Stimulated activated CD8-positive, alpha-beta memory T cell treated with anti-CD3 and anti-CD28 coated beads, Interleukin-2, amount 100 ng/mL, for 1 hour (primary cell): ENCODE measurements at places on chromosomes 13 and 19.

DNA sequence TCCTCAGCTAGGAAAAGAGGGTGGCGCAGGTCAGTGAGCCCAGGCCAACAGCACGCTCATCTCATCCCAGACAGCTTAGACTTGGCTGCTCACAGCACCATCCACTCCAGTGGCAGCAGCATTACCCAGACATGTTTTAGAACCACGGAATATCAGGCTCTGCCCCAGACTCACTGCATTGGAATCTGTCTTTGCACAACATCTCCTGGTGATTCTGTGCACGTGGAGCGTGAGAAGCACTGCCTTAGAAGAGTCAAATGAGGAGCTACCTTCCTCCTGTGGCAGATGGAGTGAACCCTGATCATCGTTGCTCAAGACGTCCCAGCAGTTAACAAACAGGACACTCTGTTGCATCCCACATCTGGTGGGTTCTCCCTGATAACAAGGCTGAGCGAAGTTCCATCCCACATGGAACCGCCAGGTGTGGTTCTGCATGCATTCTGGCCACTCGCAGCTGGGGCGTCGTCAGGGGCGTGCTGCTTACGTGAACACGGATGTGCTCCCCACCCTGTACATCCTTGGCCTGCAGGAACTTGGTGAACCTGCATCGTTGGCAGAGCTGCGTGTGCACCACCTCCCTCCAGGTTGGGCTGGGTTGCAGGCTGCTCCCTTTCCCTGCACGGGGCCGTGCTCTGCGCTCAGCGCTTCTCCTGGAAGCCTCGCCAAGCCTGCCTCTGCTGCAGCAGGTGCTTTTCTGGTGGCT lies 25.2 kb upstream of the ATP11A start:
- DNase-seq: no peak

GRCh38 chr13:40583738-40584137 lies 82.7 kb downstream of the FOXO1 start:
- DNase-seq: no peak

- DNase-seq: no peak
These were observed 94.6 kb downstream of the EFNB2 start for GRCh38 chr13:106440866-106441265.

- DNase-seq: no peak
These were observed 695 bp downstream of the ICAM1 start for GRCh38 chr19:10271543-10272086.

- no peak for DNase-seq
These were observed 116.4 kb downstream of the STK24 start for GRCh38 chr13:98460516-98460915.

- no peak for DNase-seq
These were observed 366.8 kb downstream of the DLEU7 start for GRCh38 chr13:50476577-50477285.
